NK-92 treated with Interleukin-12 subunit alpha and Interleukin-12 subunit beta, amount 100 ng/mL, for 24 hours (cell line): ENCODE measurements at places on chromosomes 1 and 21.

DNA sequence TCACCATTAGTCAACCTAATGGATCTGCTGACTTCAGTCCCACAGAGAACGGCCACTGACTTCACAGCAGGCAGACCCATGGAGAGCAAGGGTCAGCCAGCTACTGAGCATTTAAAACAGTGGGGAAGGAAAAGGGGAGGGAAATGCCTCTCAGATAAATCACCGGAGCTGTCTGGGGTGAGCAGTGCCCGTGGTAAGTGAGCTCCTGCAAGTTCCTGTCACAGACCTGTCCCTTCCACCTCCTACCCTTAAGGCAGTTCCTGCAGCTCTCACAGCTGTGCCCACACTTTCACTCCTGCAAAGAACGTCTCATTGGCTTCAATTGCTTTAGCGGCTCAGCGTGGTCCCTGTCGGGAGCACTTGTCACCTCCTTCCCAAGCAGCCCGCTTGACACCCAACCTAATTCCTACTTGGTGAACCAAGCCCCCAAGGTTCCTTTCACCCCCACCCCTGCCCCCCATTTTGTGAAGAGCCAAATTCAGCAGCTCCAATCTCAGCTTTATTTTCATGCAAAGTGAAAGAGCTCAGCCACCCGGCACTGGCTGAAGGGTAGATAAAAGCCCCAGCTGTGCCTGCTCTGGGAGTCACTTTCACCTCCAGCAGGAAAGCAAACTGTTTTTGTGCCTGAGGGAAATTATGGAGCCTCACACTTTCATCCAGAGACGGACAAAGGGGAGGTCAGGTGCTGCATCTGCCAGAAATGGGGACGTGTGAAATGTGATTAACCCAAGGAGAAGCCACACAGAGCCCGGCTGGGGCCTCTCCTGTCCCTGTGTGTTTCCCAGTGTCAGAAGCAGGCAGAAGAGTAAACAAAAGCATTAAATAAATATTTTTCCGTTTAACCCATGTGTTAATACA is 306.2 kb downstream of the TTLL7 start:
- no peak for DNase-seq

GRCh38 chr1:1153874-1154273 is 19.8 kb upstream of the TTLL10 start:
- no peak for DNase-seq

- DNase-seq = no peak
Observed at GRCh38 chr1:1927751-1928150, 8.7 kb upstream of the TMEM52 start.

- no peak for DNase-seq
Observed at GRCh38 chr1:24437631-24438396, 22.2 kb downstream of the NIPAL3 start.

GRCh38 chr1:71509051-71509595 is 428.3 kb upstream of the ZRANB2 start:
- DNase-seq = no peak

- DNase-seq = no peak
Observed at GRCh38 chr1:9844106-9844505, 20.3 kb upstream of the CLSTN1 start.

GRCh38 chr1:233460692-233461091 is 133.2 kb downstream of the MAP3K21 start:
- DNase-seq = no peak

GRCh38 chr21:41832596-41833496 is 46.3 kb downstream of the PRDM15 start:
- no peak for DNase-seq

- DNase-seq = no peak
Observed at GRCh38 chr1:64323882-64324281, 120.5 kb downstream of the UBE2U start.

GRCh38 chr1:62687421-62687902 is 724 bp downstream of the DOCK7 start:
- DNase-seq = no peak

GRCh38 chr1:70990469-70991253 is 57.0 kb downstream of the PTGER3 start:
- no peak for DNase-seq

DNA sequence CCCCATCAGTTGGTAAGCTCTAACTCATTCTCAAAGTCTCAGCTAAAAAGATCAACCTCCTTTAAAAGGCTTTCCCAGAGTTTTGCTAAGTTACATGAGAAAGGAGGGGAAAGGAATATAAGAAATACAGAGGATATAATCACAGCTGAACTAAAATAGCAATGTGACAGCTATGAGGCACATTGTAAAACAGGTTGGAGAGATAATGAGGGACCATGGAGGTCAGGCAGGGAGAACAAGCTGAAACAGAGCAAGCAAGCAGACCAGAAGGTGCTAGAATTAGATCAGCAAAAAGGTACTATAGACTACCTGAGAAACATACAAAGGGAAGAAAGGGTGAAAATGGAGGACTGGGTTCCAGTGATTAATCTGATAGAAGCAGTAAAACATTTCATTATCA is 28.5 kb downstream of the GPATCH2 start:
- no peak for DNase-seq

DNA sequence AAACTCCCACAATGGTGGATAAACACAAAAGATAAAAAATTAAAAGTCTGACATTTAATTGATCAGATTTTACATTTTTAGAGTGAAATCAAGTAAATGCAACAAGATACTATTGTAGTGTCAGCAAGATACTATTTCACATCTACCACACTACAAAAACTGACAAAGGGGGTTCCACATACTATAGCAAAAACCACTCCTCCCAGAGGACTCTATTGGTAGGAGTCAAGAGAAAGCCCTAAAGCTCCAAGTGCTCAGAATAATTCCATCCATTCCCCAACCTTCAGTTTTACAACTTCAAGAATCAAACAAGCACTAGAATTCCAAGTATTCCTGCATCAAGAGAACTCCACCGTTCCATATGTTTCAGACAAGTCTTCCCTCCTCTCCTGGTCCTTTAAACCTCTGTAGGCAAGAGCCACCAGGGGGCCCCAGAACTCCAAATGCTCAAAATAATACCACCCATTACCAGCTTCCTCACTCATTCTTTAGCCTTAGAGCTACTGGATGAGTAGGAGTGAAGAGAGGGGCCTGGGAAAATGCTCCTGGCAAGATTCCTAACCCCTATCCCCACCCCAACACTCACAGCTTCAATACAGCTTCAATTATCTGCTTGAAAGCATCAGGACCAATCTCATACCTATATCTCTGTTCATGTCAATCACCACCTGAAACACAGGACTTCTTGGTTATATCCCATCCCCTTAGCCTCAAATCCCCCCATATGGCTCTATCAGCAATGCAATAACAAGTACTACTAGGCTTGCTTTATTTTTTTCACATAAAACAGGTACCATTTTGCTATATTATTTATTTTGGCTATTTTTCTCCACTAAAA is 9.9 kb downstream of the TOR1AIP2 start:
- no peak for DNase-seq

- DNase-seq = no peak
Observed at GRCh38 chr1:201288765-201289164, 5.5 kb downstream of the PKP1 start.

- DNase-seq = no peak
Observed at GRCh38 chr1:56958526-56958925, 7.3 kb downstream of the C8B start.

- DNase-seq = no peak
Observed at GRCh38 chr1:11935057-11935412, 518 bp downstream of the PLOD1 start.

GRCh38 chr1:78624035-78624434 is 3.8 kb downstream of the IFI44L start:
- DNase-seq = no peak

GRCh38 chr1:75136921-75137641 is 2.9 kb downstream of the LHX8 start:
- no peak for DNase-seq

GRCh38 chr1:229554886-229555621 is 3.5 kb downstream of the ABCB10 start:
- no peak for DNase-seq

DNA sequence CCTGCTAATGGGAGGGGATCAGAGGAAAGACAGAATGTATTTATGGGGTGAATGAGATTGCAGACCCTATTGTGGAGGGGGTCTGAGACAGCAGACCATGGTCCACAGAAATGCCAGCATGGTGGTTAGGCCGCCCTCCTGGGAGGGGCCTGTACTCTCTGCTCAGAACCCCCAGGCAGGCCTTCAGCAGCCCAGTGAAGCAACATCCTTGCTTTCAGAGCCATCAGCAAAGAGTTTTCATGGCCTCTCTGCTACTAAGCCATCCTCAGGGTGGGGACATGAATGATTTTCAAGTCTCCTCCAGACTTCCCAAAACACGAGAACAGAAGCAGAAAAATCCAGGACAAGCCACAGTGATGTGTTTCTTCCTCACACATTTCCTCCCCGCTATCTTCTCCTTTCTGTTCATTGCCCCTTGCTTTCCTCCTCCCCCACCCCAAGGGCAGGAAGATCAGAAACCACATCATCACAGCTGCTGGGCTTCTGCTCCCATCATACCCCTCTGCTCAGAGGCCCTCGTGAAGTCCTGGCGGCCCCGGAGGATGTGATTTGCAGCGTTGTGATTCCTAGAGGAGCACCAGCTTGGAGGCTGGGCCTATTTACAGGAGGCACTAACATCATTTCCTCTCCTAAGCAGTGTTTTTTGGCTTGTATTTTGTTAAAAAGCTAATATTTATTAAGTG is 48.0 kb downstream of the ABCA4 start:
- no peak for DNase-seq

DNA sequence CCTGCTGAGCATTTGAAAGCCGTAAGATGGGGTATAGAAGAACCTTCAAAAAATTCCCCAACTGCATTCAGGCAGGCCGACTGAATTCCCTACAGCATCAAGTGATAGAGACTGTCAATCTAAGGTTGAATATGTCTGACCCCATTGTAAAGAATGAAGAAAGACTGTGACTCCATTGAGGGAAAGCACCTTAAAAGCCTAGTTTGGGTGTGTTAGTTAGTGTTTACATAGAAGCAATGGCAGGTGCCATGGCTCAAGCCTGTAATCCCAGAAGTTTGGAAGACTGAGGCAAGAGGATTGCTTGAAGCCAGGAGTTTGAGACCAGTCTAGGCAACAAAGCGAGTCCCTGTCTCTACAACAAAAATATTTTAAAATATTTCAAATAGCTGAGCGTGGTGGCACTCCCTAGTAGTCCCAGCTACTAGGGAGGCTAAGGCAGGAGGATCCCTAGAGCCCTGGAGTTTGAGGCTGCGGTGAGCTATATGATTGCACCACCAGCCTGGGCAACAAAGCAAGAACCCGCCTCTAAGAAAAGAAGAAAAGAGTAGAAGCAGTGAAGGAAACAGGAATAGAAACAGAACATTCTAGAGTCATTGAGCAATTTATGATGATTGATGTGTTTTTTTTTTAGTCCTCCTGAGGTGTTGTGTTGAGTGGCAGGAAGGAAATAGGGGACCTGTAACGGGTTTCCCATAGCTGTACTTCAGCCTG is 15.4 kb downstream of the POLR3GL start:
- no peak for DNase-seq

GRCh38 chr1:82491301-82492048 is 690.7 kb downstream of the ADGRL2 start:
- DNase-seq = no peak

DNA sequence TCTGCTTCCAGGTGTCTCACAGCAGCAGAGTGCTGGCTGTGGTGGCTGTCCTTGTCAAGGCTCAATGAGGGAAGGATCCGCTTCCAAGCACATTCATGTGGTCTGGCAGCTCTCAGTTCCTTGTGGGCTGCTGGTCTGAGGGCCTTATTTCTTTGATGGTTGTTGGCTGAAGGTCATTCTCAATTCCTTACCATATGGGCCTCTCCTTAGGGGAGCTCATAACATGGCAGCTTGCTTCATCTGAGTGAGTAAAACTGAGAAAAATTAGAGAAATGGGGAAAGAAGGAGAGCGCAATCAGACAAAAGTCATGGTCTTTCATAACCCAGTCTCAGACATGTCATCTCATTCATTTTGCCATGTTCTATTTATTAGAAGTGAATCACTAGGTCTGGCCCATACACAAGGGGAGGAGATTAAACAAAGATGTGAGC is 81.7 kb upstream of the TSPAN2 start:
- DNase-seq = no peak

GRCh38 chr21:33268737-33269441 is 2.7 kb downstream of the IL10RB start:
- no peak for DNase-seq

DNA sequence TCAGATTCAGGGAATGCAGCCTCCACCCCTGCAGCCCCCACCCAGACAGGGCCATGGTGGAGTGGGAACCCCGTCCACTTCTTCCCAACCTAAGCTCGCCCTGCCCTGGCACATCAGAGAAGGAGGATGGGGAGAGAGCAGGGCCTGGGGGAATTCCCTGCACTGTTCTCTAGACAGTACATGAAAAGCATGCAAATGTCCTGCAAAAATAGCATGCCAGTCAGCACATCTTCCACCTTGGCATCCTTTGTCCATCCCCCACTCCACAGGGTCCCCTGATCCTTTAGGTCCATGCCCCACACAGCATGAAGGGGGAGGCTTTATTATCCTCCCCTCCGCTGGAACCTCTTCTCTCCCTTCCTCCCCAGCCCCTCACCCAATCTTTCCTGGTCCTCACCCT is 35.0 kb upstream of the RD3 start:
- no peak for DNase-seq

DNA sequence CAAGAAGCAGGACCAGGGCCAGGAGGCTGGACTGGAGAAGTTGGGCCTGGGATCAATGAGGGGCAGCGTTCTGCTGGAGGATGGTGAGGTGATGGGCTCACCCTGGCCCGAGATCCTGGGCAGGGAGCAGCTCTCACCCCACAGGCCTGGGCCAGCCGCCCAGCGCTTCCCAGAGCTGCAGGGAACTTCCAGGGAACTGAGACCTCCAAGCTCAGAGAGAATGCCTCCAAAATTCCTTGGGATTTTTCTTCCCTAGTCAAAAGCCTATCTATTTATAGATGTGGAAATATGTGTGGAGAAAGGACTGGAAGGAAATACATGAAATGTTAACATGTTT is 121.2 kb downstream of the SPSB1 start:
- no peak for DNase-seq

DNA sequence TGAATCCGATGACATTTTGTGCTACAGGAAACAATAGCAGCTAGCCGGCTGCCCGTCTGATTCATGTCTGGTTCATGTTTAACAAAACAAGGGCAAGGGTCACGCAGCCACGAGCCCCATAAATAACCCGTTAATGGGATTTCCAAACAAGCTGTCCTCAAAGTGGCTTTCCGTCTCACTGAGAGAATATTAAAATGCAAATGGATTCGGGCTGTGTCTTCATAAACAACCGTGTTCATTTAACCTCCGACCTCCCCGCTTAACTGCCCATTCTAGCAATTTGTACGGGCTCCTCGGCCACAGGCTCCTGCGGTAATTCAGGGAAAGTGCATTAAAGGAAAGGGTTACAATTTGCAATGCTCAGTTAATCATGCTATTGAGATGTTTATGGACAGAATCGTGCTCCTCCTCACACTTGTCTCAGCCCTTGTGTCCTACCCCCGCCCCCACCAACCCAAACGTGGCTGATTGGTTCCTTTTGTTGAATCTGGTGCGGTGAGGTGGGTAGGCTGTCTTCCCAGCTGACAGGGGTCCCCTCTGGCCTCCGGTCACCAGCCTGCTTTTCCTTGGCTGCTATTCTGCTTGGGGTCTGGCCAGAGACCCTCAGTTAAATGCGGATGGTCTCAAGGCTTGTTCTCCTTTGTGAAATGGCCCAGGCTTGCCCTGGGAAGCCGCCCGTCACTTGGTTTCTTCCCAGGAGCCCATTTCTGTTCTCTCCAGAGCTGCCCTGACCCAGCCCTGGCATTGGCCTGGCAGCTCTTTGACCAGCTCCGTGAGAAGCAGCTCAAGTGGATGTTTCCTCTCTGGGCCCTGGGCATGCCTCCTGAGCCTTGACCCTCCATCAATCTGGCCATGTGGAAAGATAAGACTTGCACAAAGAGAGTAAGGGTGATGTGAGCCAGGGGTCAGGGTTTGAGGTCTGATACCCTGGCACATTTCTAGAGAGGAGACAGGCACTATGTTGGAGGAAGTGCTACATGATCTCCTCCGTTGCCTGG is 200.7 kb upstream of the POU3F1 start:
- no peak for DNase-seq
